ENCODE measurements at places on chromosomes 3 and 15.

GRCh38 chr15:53037904-53038654 lies 247.9 kb upstream of the ONECUT1 start:
- DNase-seq = no peak

GRCh38 chr3:124722589-124722988 lies 7.7 kb upstream of the UMPS start:
- DNase-seq = no peak

- DNase-seq = no peak
Measured at GRCh38 chr3:186307594-186308221, 54.3 kb downstream of the DGKG start.

- DNase-seq = no peak
Measured at GRCh38 chr3:190522621-190523222, 8.8 kb downstream of the IL1RAP start.

DNA sequence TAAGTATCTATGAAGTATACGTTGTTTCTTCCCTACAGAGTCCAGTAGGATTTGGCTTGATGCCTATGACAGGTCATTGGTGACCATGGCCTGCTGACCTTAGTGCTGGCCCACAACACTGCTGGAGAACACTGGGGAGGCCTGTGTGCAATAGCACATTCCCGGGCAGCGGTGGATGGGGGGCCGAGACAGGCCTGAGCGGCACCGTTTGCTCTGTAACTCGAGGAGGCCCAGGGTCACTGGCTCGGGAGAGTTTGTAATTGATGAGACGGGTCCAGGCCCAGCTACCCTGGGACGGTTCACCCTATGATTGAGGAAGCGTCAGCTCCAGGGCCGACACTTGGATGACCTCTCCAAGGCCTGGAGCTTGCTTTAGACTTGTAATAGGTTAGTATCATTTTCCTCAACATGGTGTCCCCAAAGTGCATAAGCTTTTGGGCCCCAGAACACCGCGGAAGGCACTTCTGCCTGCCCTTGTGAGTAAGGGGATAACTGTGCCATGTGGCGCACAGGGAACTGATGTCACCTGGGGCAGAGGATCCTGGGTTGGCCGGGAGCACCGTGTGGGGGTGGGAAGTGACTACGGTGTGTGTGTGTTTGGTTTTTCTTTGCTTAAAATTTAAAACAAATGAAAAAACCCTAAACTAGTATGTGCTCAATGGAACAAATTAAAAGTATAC lies 12.0 kb downstream of the TRPM1 start:
- no peak for DNase-seq

GRCh38 chr15:88535100-88535499 lies 11.4 kb downstream of the DET1 start:
- DNase-seq = no peak

Data from activated effector memory CD4-positive, alpha-beta T cell treated with Interleukin-2 at 50 U/mL for 16 hours (primary cell).